ENCODE measurements at places on chromosomes 6 and 20. TPM values are rescaled to one million over a fixed set of nuclear protein-coding genes. Genes with fewer than 3 reads are reported as not detected.
A peak's percentile ranks its signal among the peaks of the same experiment; 100 is the strongest.

Gene RAET1G
- not detected for total RNA-seq

Gene SPATS1
- not detected for total RNA-seq

Gene IGF2R
- total RNA-seq = 50.9 TPM

Gene CTNNBL1
- total RNA-seq = 83.5 TPM

DNA sequence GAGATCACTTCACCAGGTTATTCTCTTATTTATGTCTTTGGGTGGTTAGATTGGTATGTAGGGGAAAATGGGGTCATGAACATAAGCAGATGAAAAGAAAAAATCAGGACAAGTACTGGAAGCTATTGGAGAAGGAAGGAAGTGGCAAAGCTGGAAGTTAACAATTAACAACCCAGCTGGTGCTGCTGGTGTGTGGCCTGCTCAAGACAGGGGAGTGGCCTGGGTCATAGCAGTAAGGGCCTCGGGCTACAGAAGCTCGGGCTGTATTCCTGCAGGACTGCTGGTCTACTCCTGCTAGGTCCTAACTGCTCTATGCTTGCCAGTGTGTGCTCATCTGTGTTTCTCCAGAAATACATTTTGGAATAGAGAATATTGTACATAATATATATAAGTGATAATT, 19.6 kb downstream of the MYLIP start:
- DNase-seq = no peak

DNA sequence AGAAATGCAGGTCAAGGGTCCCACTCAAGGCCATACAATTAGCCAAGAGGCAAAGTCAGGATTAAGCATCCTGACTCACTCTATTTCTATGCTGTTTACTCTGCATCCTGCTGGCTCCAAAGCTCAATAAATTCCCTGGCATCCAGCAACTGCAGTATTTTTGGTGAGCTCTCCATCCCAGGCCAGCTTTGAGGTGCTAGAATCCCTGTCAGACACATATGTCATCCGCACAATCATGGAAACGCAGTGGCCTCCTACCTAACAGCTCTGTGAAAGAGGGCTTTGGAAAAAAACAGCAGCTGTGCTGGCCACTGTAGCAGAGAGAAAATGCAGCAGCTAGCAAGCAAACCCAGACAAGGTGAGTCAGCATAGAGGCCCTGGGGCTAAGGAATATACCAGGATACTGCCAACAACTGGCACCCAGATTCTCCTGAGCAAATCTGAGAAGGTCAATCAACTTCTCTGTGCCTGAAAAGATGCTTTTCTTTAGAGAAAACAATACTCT, 58.4 kb downstream of the ANKEF1 start:
- peak; percentile 59 for DNase-seq

GRCh38 chr6:36853325-36853724, 14.1 kb upstream of the CPNE5 start:
- DNase-seq = peak; percentile 33

GRCh38 chr20:32343439-32343838, 14.7 kb upstream of the ASXL1 start:
- no peak for DNase-seq

DNA sequence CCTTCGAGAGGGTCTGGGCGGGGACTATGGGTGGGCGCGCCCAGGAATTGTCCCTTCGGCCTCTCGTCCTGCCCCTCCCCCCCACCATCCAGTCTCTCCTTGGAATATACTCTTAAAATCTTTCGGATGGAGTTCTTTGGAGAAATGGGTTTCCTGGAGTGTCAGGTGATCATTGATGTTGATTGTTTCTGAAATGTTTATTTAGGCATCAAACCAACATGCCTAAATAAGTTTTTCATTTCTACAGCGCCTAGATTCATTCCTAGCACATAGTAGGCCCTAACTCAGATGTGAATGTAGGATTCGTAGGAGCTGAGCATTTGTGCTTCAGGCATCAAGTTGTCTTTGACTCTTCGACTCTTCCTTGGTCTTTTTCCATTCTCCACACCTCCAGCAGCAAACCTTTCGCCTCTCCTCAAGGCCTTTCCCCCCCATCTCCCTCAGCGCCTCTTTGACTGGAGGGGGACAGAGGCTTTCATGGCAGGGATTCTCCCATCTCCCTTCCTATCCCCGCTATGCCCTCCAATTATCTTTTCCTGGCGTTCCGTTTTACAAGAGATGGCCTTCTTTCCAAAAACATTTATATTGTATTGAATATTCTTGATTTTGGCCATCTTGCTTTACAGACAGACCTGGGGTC, 610 bp downstream of the CASP8AP2 start:
- no peak for DNase-seq

- DNase-seq = no peak
Measured at GRCh38 chr6:114364301-114364700, 21.5 kb upstream of the HS3ST5 start.

- peak; percentile 19 for DNase-seq
Measured at GRCh38 chr6:13573669-13574110, 711 bp upstream of the SIRT5 start.

GRCh38 chr6:42512579-42512978, 51.2 kb upstream of the UBR2 start:
- DNase-seq = no peak

All from PC-9 (cell line).